ENCODE measurements at places on chromosomes 6 and 20.
A peak's percentile ranks its signal among the peaks of the same experiment; 100 is the strongest.

DNA sequence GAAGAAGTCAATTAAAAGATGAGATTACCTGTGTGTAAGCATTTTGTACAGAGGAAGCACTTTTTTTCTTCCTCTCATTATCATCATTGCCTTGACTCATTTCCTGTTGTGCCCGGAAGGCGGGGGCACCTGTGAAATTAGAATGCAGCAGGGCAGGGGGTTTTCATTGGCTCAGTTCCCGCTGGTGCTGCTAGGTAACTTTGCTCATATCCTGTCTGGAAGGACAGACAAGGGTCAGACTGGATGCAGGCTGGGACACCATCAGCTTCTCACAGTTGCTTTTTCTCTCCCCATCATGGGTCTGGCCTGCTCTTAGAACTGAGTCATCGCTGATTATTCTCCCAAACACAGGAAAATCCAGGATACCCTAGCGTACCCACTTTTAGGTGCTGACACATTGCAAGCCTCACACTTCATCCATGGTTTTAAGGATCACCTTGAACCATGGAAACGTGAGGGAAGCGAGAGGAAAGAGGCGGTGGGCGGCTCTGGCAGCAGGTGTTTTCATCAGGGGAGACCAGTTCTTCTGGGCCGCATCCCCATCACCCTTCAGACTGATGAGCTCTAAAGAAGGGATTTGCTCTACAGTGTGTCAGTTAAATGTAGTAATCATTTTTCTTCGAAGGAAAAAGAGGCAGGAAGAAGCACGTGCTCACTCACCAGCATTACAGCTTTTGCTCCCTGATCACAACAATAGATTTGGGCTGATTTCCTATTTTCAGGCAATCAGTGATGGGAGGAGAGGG is 195.7 kb upstream of the SASH1 start:
- peak; percentile 92 for DNase-seq

DNA sequence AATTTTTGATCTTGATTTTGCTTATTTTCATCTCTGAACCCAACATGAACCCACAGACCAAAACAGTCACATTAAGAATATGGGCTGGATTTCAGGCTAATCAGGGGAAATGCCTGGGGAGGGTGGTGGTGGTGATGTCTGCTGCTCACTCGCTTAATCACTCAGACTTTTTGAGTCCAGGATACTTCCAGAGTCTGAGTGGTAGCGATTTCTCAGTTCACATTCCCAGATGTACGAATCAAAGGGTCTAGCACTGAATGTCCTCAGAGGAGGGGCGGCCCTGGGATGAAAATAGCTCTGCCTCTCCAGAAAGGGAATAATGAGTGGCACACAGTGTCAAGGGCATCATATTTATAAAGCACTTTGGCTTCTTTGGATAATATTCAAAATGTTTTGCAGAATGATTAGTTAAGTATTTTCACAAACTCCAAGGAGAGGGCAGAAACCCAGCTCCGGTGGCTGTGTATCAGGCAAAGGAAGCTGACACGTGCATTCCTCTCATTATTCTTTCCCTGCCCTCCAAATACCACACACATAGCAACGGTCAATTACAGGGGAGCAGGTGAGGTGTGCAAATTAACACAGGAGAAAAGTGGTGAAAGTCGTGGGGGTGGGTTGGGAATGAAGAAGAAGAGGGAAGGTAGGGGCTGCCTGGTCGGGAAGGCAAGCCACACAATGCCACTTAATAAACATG is 345.2 kb upstream of the RSPO3 start:
- DNase-seq = no peak

- DNase-seq = no peak
Measured at GRCh38 chr20:20338133-20338730, 29.7 kb upstream of the INSM1 start.

GRCh38 chr6:5681480-5681879 is 325.2 kb downstream of the NRN1 start:
- DNase-seq = no peak

DNA sequence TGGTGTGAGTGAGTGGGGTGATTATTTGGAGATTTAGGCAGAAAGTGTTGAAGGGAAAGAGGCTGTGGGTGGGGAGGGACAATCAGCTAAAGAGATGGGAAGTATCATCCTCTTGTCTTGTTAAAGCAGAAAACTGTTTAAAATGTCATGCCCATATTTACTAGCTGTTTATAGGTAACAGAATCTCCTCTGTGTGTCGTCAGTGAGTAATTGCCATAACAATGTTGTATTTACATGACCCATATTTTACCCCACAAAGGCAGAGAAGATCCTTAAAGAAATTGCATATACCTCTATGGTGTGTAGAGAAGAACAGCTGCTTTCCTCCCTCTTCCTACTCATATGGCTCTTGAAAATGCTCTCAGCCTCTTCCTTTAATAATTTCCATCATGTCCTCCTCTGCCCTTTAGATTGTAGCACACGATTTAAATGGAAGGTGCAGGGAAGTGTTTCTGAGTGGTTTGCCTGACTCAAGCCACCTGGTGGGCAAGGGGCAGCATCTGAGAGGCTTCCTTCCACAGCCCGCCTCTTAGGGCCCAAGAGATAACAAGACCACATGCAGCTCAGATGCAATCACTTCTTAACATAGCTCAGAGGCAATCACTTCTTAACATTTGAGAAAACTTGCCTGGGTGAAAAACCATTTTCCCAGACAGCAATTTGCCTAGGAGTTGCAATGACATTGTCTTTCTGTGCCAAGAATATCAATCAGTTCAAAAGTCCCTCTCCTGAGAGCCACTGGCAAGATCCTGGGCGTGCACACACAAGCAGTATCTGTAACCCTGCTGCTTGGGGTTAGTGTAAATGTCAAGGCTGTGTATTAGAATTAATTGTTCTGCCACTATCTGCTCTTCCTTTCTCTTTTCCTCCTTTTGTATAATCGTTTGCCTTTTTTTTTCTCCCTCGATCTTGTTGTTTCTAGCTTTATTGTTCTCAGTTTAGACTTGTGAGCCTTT is 44.1 kb upstream of the EDN1 start:
- no peak for DNase-seq

GRCh38 chr6:152221806-152222628 is 414.5 kb downstream of the ESR1 start:
- DNase-seq = no peak

DNA sequence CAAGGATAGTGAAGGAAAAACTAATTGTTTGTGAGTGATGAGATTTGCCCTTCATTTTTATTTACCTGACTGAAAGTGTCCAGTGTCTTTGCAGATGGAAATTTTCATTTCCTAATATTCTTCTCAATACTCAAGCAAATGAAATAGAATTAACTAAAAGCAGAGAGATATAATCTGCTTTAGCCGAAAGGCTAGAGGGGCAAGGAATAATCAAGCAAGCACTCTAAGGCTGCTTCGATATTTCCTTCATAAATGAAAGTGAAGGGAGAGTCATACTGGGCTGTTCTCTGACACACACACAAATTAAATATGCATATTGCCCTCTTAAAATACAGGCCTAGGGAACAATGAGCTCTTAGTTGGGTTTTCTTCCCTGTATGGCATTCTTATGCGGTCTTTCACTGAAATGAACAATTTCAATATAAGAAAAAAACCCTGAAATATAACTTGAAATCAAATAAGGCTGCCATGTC is 47.5 kb upstream of the POPDC3 start:
- no peak for DNase-seq

- no peak for DNase-seq
Measured at GRCh38 chr6:124535299-124535698, 426.9 kb upstream of the RNF217 start.

GRCh38 chr6:146581968-146582367 is 16.8 kb upstream of the ADGB start:
- DNase-seq = no peak

DNA sequence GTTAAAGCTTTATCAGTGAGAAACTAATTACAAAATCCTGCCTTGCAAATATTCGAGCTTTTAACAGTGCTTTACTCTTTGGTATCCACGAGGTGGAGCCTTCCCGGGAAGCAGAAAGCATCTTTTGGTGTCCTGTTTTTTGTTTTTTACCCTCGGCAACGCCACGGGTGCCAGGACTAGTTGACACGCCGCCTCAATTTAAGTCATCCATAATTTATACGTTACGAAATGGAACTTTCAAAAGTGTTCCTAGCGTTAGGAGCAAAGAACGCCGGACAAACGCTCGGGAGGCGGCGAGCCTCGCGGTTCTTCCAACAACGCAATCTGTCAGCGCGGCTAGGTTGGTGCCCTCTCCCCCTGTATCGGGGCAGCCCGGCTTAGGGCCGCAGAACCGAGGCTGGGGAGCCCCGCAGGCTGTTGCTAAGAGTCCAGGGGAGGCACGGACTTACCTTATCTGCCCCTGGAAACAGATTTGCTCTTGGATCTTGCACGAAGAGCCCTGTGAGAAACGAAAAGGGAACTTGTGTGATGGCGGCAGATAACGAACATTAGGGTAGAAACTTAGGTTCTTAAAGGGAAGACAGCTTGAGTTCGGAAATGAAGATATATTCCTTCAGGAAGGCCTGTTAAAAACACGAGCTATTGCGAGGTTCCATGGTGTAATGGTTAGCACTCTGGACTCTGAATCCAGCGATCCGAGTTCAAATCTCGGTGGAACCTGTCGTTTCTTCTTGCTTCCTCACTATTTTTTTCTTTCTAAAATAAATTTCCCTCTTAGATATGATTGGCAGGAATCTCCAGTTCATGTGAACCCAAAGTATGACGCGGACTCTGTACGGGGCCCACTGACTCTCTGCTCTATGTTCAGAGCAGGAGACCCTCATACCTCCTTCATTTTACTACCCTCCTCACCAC is 46.2 kb upstream of the ZNF184 start:
- DNase-seq = peak; percentile 87

DNA sequence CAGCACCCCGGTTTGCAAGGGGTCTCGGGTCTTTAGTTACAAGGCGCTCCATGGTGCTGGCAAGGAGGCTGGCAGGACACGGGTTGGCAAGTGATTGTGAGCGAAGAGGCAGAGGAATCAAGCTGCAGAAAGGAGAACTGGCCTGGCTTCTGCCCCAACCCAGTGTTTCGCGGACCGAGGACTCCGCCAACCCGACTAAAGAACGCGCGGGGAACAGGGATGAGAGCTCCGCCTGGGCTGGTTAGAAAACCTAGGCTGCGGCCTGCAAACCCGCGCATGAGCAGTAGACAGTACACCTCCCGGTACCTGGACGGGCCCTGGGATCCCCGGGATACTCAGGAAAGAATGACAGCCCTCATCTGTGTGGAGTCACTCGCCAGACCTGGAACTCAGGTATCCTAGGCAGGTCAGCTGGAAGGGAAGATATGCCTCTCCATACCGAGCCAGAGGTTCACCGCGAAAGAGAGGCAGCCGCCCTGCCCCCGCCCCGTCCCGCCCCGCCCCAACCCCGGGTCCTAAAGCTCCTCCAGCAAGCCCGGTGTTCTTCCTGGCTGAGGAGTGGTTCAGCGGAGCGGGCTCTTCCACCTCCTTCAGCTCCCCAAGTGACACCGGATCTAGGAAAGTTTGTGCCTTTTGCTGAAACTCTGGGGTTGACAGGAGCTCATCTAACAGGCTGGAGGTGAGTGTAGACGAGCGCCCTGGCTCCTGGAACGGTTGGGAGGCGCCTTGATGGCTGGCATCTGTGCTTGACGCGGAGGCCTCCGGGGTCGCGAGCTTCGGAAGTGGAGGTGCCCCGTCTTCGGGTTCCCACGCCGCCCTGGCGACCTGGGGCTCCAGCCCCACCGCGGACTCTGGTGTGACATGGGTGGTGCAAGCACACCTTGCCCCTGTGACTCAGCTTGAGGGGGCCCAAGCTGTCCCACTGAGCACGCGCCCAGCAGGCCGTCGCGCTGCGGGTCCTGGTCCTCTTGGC is 1847.3 kb upstream of the DEFB115 start:
- no peak for DNase-seq

GRCh38 chr6:75755704-75756103 is 6.7 kb downstream of the MYO6 start:
- no peak for DNase-seq

DNA sequence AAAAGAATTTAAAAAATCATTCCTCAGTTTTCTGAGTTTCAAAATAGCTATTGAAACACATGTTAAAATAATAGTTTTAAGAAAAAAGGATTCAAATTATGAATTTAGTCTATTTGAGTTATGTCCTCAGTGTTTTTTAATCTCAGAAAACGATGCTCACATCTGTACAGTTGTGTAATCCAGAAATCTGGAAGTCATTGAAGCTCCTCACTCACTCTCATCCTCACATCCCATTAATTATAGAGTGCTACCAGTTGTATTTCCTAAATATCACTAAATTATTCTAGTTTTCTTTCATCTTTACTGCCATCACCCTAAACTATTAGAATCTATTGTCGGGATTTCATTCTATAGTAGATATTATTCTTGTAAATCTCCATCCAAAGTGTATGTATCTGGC is 234.7 kb upstream of the RIMS1 start:
- DNase-seq = no peak

DNA sequence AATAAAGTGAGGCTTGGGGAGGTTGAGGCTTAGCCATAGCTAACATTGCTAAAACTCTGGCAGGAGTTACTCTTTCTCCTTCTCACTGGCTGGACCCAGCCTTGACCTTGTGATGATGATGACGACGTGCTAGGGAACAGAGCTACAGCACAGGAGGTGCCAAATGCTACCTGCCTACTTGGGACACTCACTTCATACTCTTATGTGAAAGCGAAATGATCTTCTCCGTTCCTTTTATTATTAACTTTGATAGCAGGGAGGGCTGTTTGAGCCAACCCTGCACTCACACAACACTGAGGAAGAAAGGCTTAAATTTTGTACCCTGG is 1.2 kb upstream of the ELMO2 start:
- no peak for DNase-seq

DNA sequence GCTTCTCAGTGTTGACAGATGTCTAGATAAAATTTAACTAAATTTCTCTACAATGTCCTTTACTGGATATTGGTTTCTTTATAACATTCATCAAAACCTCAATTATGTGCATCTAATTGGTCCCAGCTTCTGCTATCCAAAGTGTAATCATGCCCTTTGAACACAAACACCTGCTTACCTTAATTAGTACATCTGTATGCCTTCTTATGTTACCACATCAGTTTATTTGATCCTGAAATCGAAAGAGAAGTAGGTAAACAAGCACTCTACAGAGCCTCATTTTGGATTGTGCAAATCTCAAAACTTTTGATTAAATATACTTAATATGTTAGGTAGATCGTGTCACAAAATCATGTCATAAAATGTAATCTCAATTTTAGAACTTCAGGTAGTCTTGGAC is 36.5 kb downstream of the TAB2 start:
- DNase-seq = no peak

DNA sequence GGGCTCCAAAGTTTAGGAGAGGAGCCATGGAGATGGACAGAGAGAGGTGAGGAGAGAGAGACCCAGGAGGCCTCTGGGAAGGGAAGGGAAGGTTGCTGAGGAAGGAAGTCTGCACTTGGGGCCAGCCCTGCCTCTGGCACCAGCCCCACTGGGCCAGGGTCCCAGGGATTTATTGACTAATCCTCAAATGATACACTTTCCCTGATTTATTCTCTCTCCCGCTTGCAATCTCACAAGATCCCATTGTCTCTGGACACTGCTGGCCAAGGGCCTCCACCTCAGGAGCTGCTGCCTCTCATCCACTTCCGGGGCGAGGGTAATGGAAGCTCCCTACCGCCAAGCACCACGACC is 43.6 kb upstream of the FOXP4 start:
- no peak for DNase-seq

DNA sequence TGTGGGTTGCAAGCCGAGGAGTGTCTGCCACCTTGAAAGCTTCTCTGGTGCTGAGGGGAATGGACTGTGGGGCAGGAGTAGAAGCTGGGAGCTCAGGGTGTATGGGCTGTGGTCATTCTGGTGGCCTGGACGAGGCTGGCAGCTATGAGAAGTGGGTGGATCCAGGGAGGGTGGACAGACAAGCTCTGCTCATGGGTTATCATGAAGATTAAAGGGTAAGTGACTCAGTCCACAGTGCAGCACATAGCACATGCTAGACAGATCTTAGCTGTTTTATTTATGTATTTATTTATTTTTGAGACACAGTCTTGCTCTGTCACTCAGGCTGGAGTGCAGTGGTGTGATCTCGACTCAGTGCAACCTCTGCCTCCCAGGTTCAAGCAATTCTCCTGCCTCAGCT is 13.8 kb downstream of the RSPO4 start:
- no peak for DNase-seq

Data from kidney capillary endothelial cell (primary cell).